Bone marrow (tissue), 2 donors: ENCODE measurements at places on chromosomes 4 and X.

- no peak for DNase-seq
Measured at GRCh38 chr4:67874986-67875385, 8.8 kb downstream of the TMPRSS11D start.

DNA sequence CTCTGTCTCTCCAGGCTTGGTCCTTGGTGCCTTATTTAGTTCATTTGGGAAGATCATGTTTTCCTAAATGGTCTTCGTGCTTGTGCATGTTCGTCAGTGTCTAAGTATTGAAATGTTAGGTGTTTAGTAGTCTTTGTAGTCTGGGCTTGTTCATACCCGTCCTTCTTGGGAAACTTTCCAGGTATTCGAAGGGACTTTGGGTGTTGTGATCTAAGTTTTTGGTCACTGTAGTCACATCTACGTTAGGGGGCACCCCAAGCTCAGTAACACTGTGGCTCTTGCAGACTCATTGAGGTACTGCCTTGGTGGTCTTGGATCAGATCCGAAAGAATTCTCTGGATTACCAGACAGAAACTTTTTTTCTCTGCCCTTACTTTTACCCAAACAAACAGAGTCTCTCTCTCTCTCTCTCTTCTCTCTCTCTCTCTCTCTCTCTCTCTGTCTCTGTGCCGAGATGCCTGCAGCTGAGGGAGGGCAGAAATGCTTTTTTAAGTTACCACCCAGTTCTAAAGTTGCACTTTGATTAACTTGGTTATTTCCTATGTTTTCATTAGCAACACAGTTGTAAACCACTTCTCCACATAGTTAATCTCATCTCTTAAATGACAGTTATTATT, 67.6 kb upstream of the SLC7A3 start:
- DNase-seq, result no peak

- no peak for DNase-seq
Measured at GRCh38 chr4:126604268-126604867, 1028.4 kb upstream of the INTU start.

- DNase-seq, result no peak
Measured at GRCh38 chr4:152369902-152370295, 166.0 kb downstream of the FBXW7 start.

- DNase-seq, result peak; percentile 18
Measured at GRCh38 chr4:106315476-106315967, 487 bp downstream of the TBCK start.

GRCh38 chrX:15882704-15883539, 28.3 kb upstream of the AP1S2 start:
- DNase-seq, result peak; percentile 0

DNA sequence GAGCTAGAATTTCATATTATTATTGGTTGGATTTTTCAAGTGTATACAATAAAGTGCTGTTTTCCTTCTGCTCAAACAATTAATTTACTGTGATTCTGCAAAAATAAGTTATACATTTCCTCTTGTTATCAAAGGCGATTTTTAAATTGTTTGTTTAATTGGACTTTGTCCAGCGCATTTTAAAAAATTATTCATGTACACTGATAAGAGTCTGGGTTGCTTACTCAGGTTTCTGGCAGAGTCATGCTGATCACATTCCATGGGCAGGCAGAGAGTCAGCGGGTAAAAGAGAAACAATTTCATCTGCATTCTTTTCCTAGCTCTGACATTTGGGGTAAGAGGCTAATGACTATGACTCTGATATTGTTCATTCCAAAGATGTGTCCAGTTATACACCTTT, 8.9 kb downstream of the FAT4 start:
- DNase-seq, result no peak
